ENCODE measurements at places on chromosomes 2 and 18. TPM values are rescaled to one million over a fixed set of nuclear protein-coding genes. Genes with fewer than 3 reads are reported as not detected.

GRCh38 chr18:45325778-45326177 lies 289.5 kb upstream of the SLC14A2 start:
- DNase-seq: no peak

- DNase-seq: no peak
Observed at GRCh38 chr2:56244911-56245530, 61.2 kb downstream of the CCDC85A start.

TACR1 gene
- polyA plus RNA-seq: 0.06 TPM

CXCR1 gene
- not detected for polyA plus RNA-seq

GRCh38 chr2:65057391-65058052 lies 1.3 kb downstream of the CEP68 start:
- DNase-seq: peak; percentile 39

DNA sequence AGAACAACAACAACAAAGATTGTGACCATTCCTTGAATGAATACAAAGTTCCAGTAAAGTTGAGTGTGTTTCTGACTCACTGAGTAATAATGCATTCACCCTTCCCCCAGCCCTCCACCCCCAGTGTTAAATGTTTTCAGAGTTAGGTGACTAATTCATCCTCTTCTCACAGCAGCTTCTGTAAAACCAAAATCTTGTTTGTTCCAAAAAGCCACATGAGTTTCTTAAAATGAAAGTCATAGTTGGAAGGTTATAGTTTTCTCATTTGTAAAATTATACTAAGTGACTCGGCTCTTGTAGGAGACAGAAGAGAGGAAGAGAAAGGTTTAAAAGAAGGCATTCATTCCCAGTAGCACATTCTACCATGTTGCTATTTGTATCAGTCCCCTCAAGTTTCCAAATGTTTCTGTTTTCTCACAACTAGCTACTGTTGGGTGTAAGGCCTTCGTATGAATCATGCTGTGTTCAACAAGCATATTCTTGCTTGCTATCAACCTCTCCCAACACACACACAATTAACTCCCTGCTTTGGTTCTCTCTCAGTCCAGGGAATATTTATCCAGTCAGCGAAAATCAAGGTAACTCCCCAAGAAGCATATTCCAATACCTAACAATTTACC lies 75.3 kb downstream of the MBD2 start:
- DNase-seq: peak; percentile 88

GRCh38 chr18:24369426-24369825 lies 28.2 kb downstream of the OSBPL1A start:
- DNase-seq: peak; percentile 20

DNA sequence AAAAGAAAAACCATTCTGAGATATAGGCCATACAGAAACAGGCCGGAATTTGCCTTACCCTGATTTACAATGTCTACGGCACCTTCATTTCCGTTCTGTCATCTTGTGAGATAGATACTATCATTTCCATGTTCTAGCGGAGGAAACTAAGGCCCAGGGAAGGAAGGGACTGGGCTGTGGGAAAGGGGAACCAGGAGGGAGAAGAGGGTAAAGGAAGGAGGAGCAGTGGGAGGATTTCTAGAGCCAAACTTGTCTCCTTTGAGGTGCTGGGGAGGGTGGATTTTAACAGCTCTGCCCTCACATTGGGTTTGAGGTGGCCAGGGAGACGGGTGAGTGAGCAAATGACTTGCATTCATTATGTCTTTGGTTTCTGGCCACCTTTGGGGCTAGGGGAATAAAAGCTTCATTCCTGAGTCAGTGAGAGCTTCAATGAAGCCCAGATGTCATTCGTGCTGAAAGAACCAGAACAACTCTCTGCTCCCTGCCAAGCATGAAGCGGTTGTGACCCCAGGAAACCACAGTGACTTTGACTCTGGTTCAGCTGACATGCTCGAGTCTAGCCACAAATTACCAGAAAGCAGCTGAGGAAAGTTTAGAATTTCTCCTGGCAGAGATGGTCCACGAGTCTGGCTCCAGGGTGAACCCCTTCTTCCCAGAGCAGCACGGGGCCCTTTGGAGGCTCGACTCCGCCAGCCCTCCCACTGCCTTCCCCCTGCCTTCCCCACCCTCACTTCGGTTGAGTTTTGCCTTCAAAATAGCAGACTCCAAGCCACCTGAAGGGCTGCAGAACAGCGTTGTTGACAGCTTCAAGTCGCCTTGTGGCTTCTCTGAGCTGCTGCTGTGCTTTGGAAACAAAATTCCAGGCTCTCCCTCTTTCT lies 3.8 kb downstream of the ACTG2 start:
- peak; percentile 92 for DNase-seq

- DNase-seq: no peak
Observed at GRCh38 chr2:164911832-164912231, 43.5 kb downstream of the SLC38A11 start.

DNA sequence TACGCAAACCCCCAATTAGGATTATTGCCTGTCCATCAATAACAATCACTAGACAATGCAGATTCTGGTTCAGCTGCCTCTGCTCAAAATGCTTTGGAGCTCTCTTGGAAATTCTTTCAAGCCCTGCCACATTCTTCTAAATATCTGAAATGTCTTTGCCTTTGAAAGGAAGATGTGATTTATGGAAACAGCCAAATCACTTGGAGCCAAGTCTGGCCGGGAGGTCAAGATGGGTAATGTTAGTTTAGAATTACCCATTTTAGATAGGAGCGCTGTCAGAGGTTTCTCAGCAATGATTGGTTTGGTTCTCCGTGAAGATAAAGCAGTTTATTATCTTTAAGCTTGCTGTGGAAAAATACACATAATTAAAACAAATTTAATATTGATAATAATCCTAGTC lies 306.7 kb downstream of the SETBP1 start:
- no peak for DNase-seq

- DNase-seq: no peak
Observed at GRCh38 chr2:198242093-198242492, 437.7 kb downstream of the PLCL1 start.

DNA sequence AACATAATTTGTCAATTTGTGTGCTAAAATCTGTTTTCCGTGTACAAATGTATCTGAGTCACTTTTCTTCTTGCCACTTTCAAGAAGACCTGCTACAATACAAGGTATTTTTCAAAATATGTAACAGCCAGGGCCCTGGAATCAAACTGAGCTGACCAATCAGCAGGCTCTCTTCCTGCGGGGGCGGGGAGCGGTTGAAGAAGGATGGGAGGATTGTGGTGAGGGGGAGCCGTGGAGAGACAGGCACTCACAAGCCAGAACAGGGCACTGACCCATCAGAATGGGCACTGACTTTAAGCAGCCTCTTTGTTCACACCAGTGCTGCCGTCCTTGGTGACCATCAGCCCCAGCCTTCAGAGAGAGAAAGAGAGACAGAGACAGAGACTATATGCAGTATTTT lies 40.6 kb upstream of the CCNYL1 start:
- DNase-seq: no peak

DNA sequence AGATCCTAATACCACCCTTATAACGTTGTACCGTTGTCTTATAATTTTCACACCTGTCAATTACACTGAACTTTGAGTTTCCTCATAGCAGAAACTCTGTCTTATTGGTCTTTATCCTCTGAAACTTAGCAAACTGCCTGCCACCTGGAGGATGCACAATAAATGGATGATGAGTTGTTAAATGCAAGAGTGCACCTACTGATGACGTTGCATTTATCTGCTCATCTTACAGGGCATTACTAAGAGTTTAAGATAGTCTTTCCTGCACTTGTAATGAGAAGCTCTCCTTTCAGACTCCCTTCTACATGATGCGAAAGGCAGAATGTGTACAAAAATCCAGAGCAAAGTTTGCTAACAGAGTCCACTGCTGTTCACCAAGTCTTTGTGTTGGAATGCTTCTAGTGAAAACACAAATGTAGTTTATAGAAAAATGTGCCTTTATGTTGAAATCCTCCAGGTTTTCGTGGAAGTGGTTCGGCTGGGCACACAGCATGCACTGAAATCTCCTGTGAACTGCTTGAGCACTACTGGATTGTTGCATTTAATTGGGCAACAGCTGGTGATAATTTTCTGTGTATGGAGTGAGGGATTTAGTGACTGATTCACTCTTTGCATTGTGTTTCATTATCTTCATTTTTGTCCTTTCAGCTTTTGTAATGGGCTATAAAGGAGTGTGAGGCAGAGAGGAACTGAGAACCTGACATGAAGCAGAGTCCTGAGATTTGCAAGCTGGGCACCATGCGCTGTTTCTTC lies 665.8 kb upstream of the ID2 start:
- no peak for DNase-seq

APCDD1 gene
- polyA plus RNA-seq: 2.2 TPM

GRCh38 chr18:75438891-75439290 lies 11.4 kb upstream of the SMIM21 start:
- peak; percentile 49 for DNase-seq

IL18R1 gene
- 0.14 TPM for polyA plus RNA-seq

REG3G gene
- polyA plus RNA-seq: not detected

- no peak for DNase-seq
Observed at GRCh38 chr2:105959357-105959756, 214.6 kb downstream of the NCK2 start.

DNA sequence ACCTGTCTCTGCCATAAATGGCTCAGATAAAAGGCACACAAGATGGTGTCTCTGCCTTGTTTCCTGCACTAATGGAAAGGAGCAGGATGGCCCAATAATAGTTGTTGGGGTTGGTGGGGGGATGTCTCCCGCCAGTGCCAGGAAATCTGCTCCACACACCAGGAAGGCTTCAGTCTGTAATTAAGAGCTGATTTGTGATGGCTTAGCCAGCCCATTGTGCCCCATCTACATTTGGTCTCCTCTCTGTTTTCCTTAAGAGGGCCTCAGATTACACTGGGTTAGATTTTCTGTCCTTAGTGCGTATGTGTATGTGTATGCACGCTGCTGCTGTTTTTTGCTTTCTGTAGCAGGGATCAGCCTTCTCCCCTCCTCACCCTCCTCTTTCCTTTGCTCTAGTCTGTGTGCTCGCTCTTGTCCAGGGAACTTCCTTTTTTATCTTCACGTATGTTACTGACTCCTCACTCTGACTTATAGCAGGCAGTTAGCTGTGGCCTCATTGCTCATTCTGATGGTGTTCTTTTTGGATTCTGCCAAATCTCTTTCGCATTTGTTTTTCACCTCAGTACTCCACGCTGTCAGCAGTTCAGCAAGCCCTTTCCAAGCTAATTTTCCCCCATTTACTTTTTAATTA lies 33.4 kb upstream of the MGAT5 start:
- DNase-seq: no peak

STK25 gene
- 417 TPM for polyA plus RNA-seq

DNA sequence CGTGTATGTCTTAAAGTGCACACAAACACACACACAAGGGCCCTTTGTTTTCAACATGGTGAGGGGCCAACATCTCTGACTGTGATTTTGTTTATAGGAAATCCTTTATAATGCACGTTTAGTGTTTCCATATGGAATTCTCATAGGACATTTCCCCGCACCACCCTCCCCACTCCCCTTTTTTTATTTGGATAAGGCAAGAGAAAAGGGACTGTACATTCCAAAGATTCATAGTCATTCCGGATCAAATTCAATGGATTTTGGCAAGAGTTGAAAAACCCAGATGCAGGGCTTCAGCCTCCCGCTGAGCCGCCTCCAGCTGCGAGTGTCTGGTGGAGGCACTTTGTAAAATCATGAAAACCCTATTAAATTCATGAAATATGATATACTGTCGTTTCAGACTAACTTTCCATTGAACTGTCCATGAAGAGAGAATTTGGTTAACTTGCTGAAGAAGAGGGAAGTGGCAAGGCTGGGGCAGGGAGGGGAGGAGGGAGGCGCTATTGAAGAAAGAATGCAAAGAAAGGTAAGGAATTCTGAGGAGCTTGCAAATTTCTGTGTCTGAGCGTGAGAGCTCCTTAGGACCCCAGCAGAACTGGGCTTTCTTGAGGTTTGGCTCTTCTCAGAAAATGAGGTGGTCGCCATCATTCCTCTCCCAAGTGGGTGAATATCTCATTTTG lies 25.8 kb upstream of the SLC14A2 start:
- DNase-seq: peak; percentile 91

DNA sequence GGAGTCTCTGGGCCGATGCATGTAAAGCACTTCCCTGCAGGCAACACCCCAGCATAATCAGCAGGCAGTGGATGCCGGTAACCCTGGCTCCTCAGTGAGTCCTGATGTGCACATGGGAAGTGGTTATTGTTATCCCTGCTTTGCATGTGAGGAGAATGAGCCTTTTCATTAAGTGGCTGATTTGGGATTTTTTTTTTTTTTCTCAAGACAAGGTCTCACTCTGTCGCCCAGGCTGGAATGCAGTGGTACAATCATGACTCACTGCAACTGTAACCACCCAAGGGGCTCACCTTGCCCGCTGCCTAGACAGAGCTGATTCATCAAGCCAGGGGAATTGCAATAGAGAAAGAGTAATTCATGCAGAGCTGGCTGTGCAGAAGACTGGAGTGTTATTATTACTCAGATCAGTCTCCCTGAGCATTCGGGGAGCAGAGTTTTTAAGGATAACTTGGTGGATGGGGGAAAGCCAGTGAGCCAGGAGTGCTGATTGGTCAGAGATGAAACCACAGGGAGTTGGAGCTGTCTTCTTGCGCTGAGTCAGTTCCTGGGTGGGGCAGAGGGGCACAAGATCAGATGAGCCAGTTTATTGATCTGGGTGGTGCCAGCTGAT lies 95.4 kb downstream of the SOCS6 start:
- peak; percentile 87 for DNase-seq

SH3RF3 gene
- 5.3 TPM for polyA plus RNA-seq

DNA sequence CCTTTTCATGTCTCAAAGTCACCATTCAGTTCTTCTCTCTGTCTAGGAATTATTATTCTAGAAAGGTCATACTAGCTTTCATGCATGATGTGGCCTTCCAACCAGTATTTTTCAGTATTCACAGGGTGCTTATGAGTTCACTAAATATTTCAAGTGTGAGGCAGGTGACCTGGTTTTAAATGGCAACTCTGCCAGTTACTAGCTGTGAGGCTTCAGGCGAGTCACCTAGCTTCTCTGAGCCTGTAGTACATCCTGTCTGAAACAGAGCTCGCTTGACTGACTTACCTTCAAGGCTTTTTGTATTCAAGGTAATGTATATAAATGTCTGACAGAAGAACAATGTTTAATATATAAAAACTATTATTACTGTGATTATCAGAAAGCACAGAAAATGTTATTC lies 19.4 kb upstream of the ACVR1 start:
- peak; percentile 74 for DNase-seq

GRCh38 chr2:206296128-206296527 lies 21.7 kb downstream of the ZDBF2 start:
- peak; percentile 17 for DNase-seq

DNA sequence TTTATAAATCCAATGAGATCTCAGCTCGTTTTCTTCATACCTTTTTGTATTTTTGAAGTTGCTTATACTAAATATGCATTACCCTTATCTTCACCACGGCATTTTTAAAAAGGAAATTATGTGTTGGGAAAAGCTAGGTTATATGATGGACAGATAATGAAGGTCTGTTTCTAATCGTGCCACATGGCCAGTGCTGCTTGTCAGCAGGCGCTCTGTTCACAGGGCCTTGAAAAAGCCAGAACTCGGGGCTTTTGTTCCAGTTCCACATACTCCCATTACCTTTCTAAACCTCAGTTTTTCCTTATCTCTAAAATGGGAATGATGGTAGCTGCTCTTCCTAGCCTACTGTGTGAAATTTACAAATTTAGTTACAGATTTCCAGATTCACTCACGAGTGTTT lies 42.0 kb downstream of the EPAS1 start:
- DNase-seq: no peak

AGAP1 gene
- polyA plus RNA-seq: 17.7 TPM

All from IMR-90 (cell line).